ENCODE measurements at places on chromosomes 5 and 9.

DNA sequence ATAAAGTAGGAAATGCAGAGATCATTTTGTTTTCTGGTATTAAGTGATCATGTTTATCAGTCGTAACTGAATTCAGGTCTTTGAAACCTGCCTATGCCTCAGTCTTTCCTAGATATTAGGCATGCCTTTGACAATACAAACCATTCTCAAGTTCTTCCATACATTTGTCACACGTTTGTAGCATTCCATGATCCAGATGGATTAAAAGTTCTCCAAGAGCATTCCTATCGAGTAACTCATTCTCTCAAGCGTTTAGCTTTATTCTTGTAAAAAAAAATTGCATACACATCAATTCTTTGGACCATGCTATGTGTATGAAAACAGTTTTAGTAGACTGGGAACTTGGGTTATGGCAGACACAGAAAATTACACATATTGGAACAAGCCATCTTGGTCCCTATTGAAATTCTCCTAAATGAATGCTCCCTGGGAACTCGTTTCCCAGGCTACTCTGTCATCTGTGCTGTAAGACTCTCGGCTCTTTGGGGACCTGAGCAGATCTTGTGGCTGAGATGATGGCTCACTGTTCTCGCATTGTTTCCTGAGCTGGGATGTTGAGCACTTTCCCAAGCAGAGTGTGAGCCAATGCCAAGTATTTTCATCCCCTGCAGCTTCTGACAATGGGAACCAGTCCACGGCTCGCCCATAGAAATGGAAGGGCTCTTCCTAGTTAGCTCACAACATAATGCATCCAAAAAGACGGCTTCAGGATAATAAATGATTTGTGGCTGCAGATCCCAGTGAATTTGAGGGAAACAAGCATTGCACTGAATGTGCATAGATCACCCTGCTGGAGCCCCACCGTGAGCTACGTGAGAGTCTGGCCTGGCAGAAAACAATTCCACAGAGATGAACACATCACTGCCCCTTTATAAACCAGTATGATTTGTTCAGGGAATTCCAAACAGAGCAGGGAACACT lies 230.2 kb downstream of the IRX1 start:
- DNase-seq = no peak

DNA sequence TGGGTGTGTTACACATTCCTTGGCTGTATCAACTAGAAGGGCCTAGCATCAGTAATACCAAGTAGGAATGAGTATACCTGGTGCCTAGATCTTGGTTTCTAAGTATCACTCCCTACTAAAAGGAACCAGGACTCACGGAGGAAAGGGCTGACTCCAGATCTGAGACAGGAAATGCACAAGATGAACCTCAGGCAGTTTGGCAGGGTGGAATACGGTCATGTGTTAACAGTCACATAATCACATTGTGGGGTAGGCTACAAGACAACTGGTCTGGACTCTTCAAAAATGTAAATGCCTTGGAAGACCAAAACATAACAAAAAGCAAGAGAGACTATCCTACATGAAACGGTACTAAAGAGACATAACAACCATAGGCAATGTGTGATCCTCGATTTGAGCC lies 158.8 kb downstream of the CRB2 start:
- no peak for DNase-seq

GRCh38 chr5:60830581-60831127 lies 13.4 kb downstream of the ELOVL7 start:
- DNase-seq = no peak

DNA sequence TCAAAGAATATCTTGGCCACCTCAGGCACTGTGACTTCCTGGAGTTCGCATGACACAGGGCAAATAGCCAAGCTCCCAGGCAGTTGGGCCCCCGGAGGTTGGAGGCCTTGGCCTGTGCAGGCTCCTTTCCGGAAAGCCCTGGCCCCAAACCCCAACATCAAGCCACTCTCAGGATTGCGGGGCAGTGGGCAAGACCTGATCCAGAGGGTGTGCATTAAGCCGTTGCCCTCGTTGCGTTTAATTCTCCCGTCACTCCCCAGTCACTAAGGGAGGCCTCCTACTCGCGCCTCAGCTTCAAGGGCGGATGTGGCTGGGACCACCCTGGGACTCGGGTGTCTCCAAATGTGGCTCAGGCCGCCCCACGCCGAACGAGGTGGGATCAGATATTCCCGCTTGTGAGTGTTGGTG lies 60.1 kb downstream of the TMEM174 start:
- DNase-seq = no peak

DNA sequence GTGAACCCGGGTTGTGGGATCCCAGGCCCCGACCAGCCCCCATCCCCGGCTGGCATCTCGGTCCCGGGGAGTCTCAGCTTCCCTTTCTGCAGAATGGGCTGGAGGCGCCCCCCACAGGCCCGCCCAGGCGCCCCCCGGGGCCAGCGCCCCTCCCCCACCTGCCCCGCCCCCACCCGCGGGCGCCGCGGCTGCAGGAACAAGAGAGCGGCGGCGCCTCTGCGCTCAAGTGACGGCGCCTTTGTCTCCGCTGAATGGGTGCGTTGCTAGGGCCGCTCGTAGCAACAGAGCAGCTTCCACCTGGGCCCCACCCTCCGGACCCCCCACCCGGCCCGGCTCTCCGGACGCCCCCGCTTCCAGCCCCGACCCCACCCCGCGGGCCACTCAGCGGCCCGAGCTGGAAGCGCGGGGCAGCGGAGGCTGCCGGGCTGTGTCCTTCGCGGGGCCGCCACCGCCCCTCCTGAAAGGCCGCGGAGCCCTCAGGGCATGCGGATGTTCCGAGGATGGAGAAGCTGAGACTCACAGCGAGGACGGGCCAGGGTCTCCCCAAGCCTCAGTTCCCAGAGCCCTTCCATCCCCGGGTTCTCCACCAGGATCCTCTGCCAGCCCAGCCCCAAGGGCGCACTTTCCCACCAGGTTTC lies 27.5 kb downstream of the ADGRD2 start:
- no peak for DNase-seq

DNA sequence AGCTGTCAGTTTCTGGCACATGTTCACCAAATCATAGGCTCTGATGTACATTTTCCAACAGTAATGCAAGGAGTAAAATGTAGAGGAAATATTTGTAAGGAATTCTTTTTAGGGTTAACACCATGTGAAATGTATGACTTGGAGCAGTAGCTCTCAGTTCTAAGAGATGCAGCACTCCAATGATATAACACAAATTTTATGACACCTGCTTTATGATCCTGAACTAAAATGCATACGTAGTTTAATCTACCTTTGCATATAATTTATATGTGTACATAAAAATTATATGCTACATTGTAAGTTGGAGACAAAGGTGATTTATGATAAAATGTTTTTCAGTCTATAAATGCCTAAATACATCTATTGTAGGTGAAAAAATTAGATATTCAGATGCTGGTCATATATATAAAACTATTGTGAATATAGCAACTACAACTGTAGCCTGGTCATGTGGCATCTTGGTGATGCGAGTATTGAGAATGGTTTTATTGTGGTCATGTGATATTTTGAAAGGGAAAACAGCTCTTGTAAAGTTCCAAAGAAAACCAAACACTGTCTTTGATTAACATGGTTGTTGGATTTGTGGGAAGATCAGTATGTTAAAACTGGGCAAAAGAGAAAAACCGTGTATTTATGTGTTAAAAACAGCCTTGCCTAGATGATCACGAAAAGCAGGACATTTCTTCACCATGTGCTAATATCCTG lies 171.0 kb downstream of the TRIO start:
- DNase-seq = no peak

- no peak for DNase-seq
Measured at GRCh38 chr9:125683486-125683885, 23.5 kb downstream of the MAPKAP1 start.

DNA sequence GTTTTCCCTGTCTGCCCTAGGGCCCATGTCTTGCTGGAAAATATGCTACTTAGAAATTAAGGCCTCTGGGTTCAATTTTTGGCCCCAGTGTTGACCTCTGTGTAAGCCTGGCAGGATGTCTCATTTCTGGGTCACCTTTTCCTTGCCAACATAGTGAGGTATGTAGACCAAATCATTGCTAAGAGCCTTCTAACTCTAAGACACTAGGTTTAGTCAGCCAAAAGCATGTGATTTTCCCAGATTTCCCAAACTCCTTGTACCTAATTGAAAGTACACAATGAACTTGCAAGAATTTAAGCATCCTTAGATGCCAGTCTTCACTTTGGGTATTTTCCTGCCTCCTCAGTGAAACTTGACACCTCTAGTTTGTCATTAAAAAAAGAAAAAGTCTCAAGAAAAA lies 77.0 kb downstream of the GALNT10 start:
- no peak for DNase-seq

DNA sequence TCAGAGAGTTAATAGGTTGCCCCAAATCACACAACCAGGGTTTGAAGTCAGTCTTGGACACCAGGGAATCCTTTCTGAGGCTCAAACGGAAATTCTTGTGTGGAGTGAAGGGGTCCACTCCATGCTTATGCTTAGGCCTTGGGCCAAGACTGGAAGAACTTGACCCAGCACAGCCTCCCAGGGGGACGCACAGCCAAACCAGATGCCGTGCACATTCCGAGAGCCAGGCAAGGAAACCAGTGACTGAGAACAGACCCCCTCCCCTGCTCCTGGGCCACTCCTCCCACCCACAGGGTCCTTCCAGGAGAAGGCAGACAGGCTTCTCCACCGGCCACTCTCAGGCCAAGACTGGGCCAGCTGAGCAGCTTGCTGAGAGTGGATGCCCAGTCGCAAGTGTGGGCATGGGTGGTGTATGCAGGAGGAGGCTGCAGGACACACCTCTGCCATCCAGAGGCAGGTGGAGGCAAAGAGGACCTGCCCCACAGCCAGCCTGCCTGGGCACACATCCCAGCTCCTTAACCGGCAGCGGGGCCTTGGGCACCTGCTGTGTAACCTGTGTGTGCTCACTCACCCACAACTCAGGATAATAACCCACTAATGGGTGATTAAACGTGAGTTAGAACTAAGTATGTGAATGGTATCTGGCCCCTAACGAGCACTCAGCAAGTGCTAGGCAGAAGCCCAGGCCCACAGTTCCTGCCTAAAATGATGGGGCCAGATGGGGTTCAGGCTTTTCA lies 38.0 kb downstream of the NIPAL4 start:
- no peak for DNase-seq

- no peak for DNase-seq
Measured at GRCh38 chr9:107554636-107555035, 65.1 kb upstream of the KLF4 start.

DNA sequence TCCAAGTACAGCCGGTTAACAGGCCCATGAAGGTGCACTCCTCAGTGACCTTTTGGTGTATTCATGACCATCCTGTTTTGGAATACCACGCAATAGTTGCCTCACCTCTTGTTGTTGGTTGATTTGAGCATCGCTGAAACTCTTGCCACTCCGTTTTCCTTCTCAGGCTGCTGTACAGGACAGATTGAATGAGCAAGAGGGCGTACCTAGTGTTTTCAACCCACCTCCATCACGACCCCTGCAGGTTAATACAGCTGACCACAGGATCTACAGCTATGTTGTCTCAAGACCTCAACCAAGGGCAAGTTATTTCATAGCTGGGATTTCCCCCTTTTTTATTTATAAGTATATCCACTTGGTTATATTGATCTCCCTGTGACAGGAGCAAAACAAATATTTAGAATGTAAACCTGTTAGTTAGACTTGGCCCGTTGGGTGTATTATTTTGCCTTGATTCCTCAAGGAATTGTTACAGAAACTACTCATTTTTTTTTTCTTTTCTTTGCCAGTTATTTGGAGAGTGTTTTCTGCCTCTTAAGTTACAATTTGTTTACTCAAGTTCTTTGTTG lies 38.1 kb downstream of the FAF2 start:
- DNase-seq = no peak

GRCh38 chr5:132816554-132816953 lies 3.5 kb downstream of the SOWAHA start:
- no peak for DNase-seq

DNA sequence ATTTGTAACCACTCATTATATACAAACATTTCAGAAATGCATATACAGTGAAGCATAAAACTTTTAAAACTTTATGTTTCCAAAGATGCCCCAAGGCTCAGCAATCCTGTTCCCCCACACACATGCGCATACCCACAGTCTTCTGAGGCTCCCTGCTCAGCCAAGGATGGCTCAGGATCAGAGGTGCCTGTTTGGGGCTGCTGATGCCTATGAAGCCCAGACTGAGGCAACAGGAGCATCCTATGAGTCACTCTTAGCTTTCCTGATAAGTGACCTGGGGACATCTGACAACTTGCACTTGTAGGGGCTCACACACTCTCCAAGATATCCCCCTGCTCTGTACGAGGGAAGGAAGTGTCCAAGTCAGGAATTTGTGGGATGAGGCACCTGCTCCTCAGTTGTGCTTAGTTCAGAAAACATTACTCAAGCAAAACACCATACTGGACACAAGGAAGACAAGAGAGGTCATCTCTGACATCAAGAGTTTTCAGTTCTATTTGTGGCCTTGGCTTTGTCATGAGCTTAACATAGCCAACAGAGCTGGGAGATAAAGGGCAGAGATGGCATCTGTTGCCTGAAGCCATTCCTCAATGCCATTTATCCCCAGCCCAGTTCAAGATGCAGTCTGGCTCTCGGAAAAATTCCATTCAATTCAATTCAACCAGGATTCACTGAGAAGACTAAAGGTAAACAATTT lies 62.3 kb downstream of the NIPSNAP3B start:
- DNase-seq = no peak

DNA sequence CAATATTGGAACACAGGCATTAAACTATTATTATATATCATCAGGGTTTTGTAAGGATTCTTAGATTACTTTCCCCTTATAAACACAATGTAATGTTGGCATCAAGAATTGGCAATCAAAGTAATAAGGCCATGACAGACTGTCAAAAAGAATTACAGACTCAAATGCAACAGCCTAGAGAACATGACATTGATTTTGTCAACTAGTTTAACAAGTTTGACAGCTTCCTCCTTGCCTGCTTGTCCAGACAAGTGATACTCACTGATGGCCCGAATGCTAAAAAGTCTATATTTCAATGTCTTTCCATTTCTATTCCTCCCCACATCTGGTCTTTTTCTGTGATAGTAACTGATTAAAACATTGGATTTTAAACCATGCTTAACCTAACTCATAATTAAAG lies 6.4 kb upstream of the ANKRD31 start:
- no peak for DNase-seq

Data from activated T-cell treated with anti-CD3 and anti-CD28 coated beads, Interleukin-2, amount 50 U/mL, for 4 hours (primary cell).